ENCODE measurements at places on chromosomes 16 and 17.

GRCh38 chr17:77316191-77316641 lies 175.4 kb downstream of the SEC14L1 start:
- no peak for DNase-seq

- no peak for DNase-seq
Observed at GRCh38 chr17:31525801-31526549, 134.5 kb downstream of the RAB11FIP4 start.

DNA sequence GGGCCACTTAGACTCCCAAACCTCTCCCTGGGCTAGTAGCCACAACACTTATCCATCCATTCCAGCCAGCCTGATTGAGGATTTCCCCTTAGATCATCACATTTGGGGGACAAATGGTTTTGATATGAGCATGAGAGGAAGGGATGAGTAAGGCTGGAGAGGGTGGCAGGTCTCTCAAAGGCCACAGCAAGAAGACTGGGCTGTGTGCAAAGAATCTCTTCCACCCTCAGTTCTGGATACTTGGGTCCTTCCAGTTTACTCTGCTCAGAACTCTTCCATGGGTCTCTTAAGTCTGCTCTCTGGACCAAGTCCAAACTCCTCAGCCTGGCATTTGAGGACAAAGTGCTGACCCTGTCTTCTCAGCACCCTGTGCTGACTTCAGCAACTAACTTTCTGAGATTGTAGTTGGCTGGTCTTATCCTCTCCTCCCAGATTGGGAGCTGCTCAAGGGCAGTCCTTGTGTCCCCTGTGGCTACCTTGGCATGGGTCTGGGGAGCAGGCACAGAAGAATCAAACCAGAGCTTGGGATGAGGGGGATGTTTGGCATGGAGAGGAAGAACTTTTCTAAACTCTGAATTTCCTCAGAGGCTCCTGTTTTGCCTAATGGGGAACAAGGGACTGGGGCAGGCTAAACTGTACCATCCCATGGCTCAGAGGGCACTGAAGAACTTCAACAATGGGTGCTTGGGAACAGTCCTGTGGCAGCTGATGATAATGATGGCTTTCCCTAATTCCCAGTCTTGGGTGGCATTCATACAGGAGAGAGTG lies 3.1 kb upstream of the NFATC3 start:
- DNase-seq = no peak

DNA sequence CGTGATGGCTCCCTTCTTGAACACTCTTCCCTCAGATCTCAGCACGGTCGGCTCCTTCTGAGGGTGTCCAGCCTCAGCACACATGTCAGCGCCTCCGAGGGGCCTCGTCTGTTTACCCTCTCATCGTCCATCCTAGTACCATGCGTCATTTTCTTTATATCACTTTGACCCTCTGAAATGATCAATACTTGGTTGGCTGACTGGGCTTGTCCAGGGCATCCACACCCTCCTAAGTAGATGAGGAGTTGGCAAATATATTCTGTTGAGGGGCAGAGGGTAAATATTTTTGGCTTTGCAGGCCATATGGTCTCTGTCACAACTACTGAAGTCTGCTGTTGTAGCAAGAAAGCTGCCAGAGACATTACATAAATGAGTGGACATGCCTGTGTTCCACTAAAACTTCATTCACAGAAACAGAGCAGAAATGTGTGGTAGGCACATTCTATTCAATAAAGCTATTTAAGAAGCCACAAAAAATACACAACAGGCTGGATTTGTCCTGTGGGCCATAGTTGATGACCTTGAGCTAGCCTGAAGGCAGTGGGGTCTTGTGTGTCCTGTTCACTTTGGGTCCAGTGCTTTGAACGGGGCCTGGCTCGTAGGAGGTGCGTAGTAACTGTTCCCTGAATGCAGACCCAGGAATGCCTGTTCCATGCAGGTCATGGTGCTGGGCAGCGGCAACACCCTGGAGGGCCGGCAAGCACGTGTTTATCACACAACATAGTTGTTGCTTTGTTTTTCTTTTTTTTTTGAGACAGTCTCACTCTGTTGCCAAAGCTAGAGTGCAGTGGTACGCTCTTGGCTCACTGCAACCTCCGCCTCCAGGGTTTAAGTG lies 185.8 kb downstream of the SNX29 start:
- no peak for DNase-seq

DNA sequence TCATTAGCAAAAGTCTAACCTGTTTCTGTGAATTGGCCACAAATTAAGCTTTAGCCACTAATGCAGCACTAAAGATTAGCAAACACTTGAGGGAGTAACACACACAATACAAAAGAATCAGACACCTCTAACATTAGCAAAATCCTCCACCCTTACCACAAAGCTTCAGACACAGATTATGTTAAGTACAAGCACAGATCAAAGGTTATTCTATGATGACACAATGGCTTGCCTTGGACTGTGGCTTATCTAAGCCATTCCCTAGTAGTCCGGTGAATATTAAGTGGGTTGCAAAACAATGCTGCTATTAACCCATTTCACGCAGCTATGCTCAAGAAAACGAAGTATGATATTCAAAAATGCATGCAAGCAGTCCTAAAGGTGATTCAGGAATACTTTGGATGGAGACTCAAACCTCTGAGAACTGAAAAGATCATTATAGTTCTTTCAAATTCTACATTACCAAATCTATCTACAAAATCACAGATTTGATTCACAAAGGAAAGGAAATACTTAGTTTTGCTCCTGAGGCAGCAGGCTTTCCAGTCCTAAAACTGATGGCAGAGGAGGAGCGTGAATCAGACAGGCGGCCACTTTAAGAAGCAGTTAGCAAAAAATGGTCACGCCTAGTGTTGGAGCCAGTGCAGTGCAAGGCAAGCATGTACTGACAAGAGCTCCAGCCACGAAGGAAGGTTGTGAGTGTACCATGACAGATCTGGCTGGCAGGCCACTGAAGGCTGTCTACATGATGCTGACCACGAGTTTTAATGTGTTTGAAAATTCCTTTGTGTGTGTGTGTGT lies 67.2 kb downstream of the PARN start:
- no peak for DNase-seq

DNA sequence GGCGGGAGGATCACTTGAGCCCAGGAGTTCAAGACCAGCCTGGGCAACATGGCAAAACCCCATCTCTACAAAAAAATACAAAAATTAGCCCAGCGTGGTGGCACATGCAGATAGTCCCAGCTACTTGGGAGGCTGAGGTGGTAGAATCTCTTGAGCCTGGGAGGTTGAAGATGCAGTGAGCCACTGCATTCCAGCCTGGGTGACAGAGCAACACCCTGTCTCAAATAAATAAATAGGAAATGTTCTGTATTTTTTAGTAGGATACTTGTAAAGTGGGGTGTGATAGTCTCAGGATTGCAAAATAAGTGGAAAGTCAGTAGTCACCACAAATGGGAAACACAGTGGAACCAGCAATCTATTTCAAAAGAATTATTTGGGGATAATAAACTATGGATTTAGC lies 4.0 kb downstream of the RSPRY1 start:
- no peak for DNase-seq
